ENCODE measurements at places on chromosomes 2 and 18. TPM values are rescaled to one million over a fixed set of nuclear protein-coding genes. Genes with fewer than 3 reads are reported as not detected.

Gene GBX2
- total RNA-seq, result not detected

Gene GPR17
- not detected for total RNA-seq

Gene ASB18
- total RNA-seq, result not detected

Gene LYG1
- 2.7 TPM for total RNA-seq

Gene SERPINB10
- total RNA-seq, result not detected

Gene GALR1
- not detected for total RNA-seq

Gene MEP1B
- total RNA-seq, result not detected

Gene RGPD4
- 0.33 TPM for total RNA-seq

Gene POMC
- 1.4 TPM for total RNA-seq

Gene ZCCHC2
- total RNA-seq, result 34.7 TPM

Gene SIX2
- 6.0 TPM for total RNA-seq

Gene WNT6
- total RNA-seq, result 0.88 TPM

GRCh38 chr18:245282-245847 lies 22.5 kb downstream of the THOC1 start:
- no peak overlapping the region for H3K27ac ChIP-seq
- H3K4me3 ChIP-seq, result no peak overlapping the region
- no peaks in the 10 kb centered on the region for H3K27me3 ChIP-seq
- DNase-seq, result no peak

DNA sequence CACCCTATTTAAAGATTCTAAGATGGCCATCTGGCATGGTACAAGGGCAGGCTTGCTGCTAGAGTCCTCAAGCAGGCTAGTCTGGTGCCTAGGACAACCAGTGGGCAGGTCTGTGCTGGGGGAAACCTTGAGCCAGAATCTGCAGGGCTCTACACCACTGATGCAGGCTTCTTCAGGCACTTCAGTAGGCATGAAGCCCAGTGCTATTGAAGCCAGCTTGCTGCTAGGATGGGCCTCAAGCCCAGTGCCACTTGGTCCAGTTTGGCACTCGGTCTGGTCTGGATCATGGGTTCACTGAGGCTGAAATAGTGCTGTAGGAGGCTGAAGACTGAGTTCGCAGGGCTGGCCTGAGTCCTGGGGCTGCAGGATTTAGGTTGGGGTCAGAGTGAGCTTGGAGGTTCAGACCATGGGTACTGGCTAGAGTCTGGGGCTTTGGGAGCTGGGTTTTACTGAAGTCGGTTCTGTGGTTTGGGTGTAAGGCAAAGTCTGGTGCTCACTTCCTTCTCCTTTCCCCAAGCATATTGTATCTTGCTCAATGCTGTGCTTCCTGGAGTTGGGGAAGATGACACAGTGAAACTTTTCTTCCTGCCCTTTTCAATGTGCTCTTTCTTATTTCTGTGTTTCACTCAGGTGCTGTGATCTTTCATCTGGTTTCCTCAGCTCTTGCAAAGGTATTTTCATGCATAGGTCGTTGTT lies 41.2 kb downstream of the SP100 start:
- no peaks in the 10 kb centered on the region for H3K27me3 ChIP-seq
- DNase-seq, result peak; percentile 40
- peaks cover 14% of the 10 kb centered on the region for H3K36me3 ChIP-seq
- H3K4me1 ChIP-seq, result no peaks in the 10 kb centered on the region

GRCh38 chr2:226818930-226819329 lies 16.9 kb upstream of the RHBDD1 start:
- H3K27ac ChIP-seq, result no peak overlapping the region
- H3K36me3 ChIP-seq, result no peaks in the 10 kb centered on the region
- H3K27me3 ChIP-seq, result no peaks in the 10 kb centered on the region

- no peaks in the 10 kb centered on the region for H3K4me1 ChIP-seq
- H3K27ac ChIP-seq, result no peak overlapping the region
- no peak overlapping the region for H3K4me3 ChIP-seq
- no peaks in the 10 kb centered on the region for H3K27me3 ChIP-seq
Measured at GRCh38 chr18:23718243-23718720, 29.0 kb downstream of the LAMA3 start.

- no peak for DNase-seq
- no peaks in the 10 kb centered on the region for H3K4me1 ChIP-seq
- no peak overlapping the region for H3K4me3 ChIP-seq
- no peaks in the 10 kb centered on the region for H3K27me3 ChIP-seq
- H3K36me3 ChIP-seq, result no peaks in the 10 kb centered on the region
- H3K27ac ChIP-seq, result no peak overlapping the region
Measured at GRCh38 chr2:37552339-37552738, 119.1 kb downstream of the CDC42EP3 start.

- peak overlapping the region; percentile 46 for H3K27ac ChIP-seq
- peaks cover 4% of the 10 kb centered on the region for H3K4me1 ChIP-seq
- no peak for DNase-seq
- H3K36me3 ChIP-seq, result no peaks in the 10 kb centered on the region
- no peaks in the 10 kb centered on the region for H3K27me3 ChIP-seq
- no peak overlapping the region for H3K4me3 ChIP-seq
Measured at GRCh38 chr2:226782092-226782713, 17.4 kb downstream of the IRS1 start.

- no peaks in the 10 kb centered on the region for H3K27me3 ChIP-seq
- no peaks in the 10 kb centered on the region for H3K4me1 ChIP-seq
- H3K4me3 ChIP-seq, result peak overlapping the region; percentile 90
- no peak for DNase-seq
- peak overlapping the region; percentile 11 for H3K27ac ChIP-seq
Measured at GRCh38 chr2:186486651-186487647, 889 bp downstream of the ZC3H15 start.

- H3K4me3 ChIP-seq, result no peak overlapping the region
- DNase-seq, result no peak
- H3K27ac ChIP-seq, result no peak overlapping the region
- H3K4me1 ChIP-seq, result no peaks in the 10 kb centered on the region
Measured at GRCh38 chr18:4593895-4594294, 138.8 kb upstream of the DLGAP1 start.

DNA sequence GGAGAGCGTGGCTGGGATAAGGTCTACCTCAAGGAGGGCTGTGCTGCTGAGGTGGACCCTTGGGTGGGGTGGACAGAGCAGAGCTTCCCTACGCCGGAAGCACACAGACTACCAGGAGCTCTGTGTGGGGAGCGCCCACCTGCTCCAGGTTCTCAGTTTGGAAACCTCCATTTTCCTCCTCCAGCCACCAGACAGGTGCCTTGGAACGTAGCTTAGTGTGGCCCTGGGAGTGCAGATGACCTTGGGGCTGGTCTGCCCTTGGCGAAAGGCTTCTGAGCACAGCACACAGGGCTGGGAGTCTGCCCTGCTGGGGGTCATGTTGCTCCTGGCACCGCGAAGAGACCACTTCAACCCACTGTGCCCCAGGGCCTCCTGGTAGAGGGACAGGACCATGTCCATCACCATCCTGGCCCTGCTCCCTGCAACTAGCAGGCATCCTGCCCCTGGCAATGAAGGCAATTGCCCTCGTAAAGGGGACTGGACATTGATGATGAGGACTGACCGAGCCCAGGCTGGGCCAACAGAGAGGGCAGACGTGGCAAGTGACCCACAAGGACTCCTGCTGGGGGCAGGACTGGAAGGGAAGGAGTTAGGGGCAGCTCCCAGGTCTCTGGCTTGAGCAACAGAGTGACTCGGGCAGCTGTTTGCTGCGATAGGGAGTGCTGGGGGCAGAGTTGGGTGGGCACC lies 214.7 kb downstream of the CYP26B1 start:
- H3K4me1 ChIP-seq, result no peaks in the 10 kb centered on the region
- no peaks in the 10 kb centered on the region for H3K36me3 ChIP-seq
- no peaks in the 10 kb centered on the region for H3K27me3 ChIP-seq
- H3K4me3 ChIP-seq, result no peak overlapping the region
- no peak overlapping the region for H3K27ac ChIP-seq

DNA sequence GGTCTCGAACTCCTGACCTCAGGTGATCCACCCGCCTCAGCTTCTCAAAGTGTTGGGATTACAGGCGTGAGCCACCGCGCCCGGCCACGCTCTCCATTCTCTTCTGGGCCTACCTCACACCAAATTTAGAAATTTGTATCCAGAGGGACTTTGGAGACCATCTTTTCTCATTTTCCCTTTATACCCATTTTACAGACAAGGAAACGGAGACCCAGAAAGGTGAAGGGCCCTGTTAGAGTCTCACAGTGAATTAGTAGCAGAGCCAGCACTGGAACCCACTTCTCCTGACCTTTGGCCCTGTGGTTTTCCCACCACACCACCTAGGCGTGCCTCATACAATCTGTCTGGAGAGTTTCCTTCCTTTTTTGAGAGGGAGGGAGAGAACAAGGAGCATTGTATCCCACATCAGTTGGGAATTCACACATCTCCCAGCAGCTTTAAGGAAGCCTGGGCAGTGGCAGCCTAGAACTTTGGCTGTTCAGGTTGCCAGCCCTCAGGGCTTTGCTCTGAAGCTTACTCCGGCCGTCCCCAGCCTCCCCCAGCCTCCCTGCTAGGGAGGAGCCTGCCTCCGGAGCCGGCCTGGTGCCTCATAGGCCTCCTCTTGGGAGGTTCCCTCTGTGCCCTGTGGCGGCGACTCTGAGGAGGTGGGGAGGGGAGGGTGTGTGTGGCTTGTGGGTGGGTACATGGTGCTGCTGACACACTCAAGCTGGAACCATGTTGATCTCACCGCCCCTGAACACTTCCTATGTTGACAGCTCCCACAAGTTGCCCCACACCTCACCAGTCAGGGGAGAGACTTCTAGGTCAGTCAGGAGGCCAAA lies 13.8 kb downstream of the FOSL2 start:
- H3K36me3 ChIP-seq, result peaks cover 10% of the 10 kb centered on the region
- H3K4me1 ChIP-seq, result no peaks in the 10 kb centered on the region
- no peak overlapping the region for H3K4me3 ChIP-seq
- peak overlapping the region; percentile 31 for H3K27ac ChIP-seq
- H3K27me3 ChIP-seq, result no peaks in the 10 kb centered on the region
- DNase-seq, result no peak

- no peak for DNase-seq
- no peaks in the 10 kb centered on the region for H3K4me1 ChIP-seq
- no peak overlapping the region for H3K4me3 ChIP-seq
- no peaks in the 10 kb centered on the region for H3K27me3 ChIP-seq
- peaks cover 5% of the 10 kb centered on the region for H3K36me3 ChIP-seq
Measured at GRCh38 chr18:13011719-13012118, 20.6 kb downstream of the CEP192 start.

DNA sequence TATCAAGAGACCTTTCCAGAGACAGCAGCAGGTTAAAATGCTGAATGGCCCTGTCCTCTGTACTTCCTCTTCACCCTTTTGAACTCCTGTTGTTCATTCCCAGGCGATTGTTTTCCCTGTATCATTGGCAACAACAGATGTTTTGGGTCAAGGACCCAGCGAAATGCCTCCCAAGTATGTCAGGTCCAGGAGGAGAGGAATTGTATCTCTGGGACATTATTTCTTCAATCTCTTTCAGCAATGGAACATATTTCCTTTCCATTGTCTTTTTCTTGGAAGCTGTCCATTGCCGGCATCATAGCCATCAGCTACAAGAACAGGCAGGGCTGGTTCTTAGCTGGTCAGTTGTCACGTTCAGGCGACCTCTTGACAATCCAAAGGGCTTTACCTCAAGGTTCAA lies 76.2 kb downstream of the NRP2 start:
- no peak overlapping the region for H3K4me3 ChIP-seq
- DNase-seq, result no peak
- peak overlapping the region; percentile 16 for H3K27ac ChIP-seq
- no peaks in the 10 kb centered on the region for H3K36me3 ChIP-seq
- H3K4me1 ChIP-seq, result peaks cover 18% of the 10 kb centered on the region
- no peaks in the 10 kb centered on the region for H3K27me3 ChIP-seq

- no peaks in the 10 kb centered on the region for H3K36me3 ChIP-seq
- H3K4me1 ChIP-seq, result no peaks in the 10 kb centered on the region
- H3K27me3 ChIP-seq, result no peaks in the 10 kb centered on the region
Measured at GRCh38 chr2:20641123-20641985, 9.5 kb downstream of the HS1BP3 start.

- no peak overlapping the region for H3K27ac ChIP-seq
- H3K27me3 ChIP-seq, result no peaks in the 10 kb centered on the region
- H3K4me1 ChIP-seq, result no peaks in the 10 kb centered on the region
- DNase-seq, result no peak
- no peaks in the 10 kb centered on the region for H3K36me3 ChIP-seq
- no peak overlapping the region for H3K4me3 ChIP-seq
Measured at GRCh38 chr2:128455721-128456050, 137.0 kb upstream of the HS6ST1 start.

- H3K4me1 ChIP-seq, result no peaks in the 10 kb centered on the region
- no peaks in the 10 kb centered on the region for H3K27me3 ChIP-seq
- H3K36me3 ChIP-seq, result no peaks in the 10 kb centered on the region
- H3K4me3 ChIP-seq, result no peak overlapping the region
- no peak for DNase-seq
Measured at GRCh38 chr18:54020156-54020745, 204.2 kb downstream of the MBD2 start.

- no peaks in the 10 kb centered on the region for H3K27me3 ChIP-seq
- no peaks in the 10 kb centered on the region for H3K36me3 ChIP-seq
- no peak for DNase-seq
- no peak overlapping the region for H3K27ac ChIP-seq
Measured at GRCh38 chr2:126600742-126601141, 55.2 kb upstream of the GYPC start.

DNA sequence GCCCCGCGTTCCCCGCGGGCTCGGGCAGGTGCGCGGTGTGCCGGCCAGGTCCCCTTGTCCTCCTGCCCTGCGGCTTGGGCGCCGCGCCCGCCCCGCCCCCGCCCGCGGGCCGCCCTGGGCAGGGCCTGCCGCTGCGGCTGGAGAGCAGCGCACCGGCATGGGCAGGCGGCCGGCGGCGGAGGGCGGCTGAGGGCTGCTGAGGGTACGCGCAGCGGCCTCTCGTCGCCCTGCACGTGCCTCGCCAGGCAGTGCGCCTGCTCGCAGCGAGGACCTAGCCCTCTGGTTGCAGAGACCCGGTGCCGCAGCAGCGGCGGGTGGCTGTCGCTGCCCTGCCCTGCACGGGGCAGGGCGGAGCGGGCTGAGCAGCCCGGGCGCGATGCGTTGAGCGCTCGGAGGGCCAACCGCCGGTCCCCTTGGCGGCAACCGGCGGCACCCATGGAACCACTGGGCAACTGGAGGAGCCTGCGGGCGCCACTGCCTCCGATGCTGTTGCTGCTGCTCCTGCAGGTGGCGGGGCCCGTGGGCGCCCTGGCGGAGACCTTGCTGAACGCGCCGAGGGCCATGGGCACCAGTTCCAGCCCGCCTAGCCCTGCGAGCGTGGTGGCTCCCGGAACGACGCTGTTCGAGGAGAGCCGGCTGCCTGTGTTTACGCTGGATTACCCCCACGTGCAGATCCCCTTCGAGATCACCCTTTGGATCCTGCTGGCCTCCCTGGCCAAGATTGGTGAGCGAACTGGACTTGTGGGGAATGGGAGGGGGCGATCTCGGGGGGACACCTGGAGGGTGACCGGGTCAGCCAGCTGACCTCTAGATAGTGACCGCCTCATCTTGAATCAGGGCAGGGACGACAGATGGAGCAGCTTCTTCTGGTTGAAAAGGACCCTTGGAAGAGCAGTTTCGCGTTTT lies at the start of gene SLC9A2:
Gene SLC9A2, plus strand, starts transcription at position 140 of the 906 bp plus-strand sequence. Its CDS starts 296 bp downstream, at position 436.
- peak within 1 kb of the TSS; percentile 37 for H3K4me3 ChIP-seq
- DNase-seq, result no peak

DNA sequence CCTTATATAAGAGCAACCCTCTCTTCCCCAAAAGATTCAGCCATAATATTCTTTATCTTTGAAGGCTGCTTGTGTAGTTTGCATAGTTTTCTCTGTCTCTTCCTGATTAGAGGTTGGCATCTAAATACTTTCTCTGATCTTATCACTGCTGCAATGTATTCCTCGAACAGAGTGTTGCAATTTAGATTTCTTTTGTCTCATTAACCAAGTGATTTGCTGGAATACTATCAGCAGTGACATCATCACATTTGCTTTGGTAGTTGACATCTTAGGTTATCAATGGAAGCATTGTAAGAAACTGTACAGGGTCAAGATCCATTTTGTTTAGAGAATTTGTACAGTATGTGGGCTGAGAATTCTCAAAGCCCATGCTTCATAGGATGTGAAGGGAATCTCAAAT lies 72.0 kb upstream of the NEUROD1 start:
- no peak overlapping the region for H3K4me3 ChIP-seq
- no peak overlapping the region for H3K27ac ChIP-seq
- DNase-seq, result no peak
- H3K27me3 ChIP-seq, result no peaks in the 10 kb centered on the region
- no peaks in the 10 kb centered on the region for H3K4me1 ChIP-seq
